Stimulated activated CD4-positive, alpha-beta T cell treated with anti-CD3 and anti-CD28 coated beads, Interleukin-12 subunit alpha, Interleukin-12 subunit beta, amount 100 ng/mL, for 24 hours (primary cell): ENCODE measurements at places on chromosomes 13 and 19.

DNA sequence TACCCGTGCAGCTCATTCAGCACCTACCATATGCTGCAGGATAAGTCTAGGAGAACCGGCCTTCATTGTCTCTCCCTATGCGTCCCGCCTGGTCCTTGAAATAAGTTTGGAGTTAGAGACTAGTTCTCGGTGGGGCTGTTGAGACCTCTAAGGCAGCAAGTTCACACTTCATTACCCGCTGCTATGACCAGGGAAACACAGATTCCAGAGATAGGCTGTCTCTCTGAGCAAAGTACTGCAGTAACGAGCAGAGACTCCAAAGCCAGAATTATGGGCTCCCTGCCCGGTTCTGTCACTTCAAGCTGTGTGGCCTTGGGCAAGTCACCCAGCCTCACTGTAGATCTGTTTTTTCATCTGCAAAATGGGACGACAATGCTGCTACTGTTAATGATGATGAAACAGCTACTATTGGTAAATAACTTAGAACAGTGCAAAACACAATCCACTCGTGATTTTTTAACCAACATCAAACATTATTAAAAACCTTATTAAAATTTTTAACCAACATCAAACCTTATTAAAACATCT, 184.1 kb downstream of the USP12 start:
- DNase-seq = no peak

GRCh38 chr13:76330761-76331160, 555.4 kb downstream of the KCTD12 start:
- DNase-seq = no peak

DNA sequence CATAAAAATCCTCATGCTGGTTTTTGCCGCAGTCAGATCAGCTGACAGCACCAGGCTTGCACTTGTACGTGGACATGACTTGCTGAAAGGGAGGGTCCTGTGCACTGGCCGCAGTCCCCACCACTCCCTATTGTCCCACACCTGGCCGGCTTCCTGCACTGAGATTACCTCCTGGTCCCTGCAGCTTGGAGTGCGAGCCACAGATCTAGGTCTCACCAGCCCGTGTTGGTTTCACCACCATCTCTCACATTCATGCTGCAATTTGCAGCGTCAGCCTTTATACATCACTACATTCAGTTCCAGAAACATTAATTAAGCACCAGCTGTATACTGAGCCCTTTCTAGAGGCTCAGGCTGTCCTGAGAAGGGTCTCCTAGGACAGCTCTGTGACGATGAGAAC, 15.0 kb upstream of the CD22 start:
- no peak for DNase-seq

GRCh38 chr13:102724923-102725322, 30.1 kb upstream of the METTL21C start:
- DNase-seq = no peak

DNA sequence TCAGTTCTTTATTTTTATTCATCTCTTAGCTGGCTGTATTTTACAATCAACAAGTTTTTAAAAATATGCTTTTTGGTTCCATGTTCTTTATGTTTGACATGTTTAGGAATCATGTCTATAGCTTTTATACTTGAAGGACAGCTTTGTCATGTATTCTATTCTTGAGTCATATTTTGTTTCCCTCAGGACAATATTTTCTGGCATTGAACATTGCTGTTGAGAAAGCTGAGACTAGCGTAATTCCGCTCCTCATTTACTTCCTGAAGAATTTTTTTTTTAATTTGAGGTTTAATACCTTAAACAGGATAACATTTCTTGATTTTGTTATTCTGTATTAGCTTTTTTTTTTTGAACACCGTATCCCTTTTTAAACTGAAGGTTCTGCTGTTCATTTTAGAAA, 53.2 kb downstream of the RB1 start:
- no peak for DNase-seq

DNA sequence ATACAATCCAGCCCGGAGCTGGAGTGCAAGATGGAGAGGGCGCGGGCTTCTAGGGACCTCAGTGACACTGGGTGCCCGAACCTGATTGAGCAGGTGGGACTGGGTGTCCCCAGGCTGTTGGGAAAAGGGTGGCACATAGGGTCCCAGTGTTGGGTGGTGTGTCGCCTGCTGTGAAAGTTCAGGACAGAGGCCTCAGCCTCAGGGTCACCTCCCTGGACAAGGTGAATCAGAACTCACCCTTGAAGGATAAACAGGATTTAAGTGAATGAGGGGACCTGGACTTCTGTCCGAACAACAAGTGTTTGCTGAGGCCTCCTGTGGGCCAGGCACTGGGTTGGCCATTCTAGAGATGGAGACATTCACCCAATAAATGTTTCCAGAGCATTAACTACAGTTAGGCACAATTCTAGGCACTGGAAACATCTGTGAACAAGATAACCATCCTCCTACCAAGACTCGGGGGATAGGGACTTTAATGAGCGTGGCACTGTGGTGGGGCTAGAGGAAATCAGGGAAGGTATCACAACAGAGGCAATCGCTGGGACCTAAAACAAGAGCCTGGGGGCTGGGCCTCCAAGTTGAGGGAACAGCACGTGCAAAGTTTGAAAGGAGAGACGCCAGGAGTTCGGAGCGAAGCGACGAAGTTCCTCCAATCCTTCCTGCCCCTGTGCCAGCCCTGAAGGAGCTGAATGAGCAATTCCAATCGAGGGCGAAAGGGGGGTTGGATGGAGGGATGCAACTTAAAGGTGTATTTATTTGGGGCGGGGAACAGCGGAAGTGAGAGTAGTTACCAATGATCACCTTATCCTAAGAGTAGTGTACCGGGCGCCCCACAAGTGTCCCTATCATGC, 921 bp upstream of the POLD1 start:
- DNase-seq = no peak

DNA sequence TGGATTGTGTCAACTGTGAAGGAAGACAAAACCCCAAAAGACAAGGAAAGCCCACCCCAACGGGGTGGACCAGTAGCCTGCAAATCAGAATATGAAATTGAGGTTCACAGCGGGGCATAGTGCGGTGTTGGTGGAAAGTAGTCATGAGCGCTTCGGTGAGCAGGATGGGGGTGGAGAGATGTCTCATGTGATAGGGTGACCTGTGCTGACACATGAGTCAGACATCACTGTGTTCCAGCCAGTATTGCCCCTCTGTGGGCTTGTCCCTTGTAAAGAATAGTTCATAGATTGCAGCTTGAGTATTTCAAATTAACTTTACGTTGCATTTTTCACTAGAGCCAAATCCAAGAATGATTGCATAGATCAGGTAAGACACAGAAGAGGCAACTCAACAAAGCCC, 7.3 kb downstream of the ZNF69 start:
- no peak for DNase-seq

DNA sequence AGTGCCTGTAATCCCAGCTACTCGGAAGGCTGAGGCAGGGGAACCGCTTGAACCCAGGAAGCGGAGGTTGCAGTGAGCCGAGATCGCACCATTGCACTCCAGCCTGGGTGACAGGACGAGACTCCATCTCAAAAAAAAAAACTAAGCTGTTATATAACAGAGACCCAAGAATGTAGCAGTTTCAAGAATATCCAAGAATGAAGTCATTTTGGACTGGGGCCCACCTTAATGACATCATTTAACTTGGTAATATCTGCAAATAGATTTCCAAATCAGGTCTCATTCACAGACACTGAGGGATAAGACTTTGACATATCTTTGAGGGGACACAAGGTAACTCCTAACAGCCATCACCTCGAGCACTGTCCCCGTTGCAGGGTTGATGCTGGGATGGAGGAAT, 36.5 kb upstream of the MRI1 start:
- DNase-seq = no peak

DNA sequence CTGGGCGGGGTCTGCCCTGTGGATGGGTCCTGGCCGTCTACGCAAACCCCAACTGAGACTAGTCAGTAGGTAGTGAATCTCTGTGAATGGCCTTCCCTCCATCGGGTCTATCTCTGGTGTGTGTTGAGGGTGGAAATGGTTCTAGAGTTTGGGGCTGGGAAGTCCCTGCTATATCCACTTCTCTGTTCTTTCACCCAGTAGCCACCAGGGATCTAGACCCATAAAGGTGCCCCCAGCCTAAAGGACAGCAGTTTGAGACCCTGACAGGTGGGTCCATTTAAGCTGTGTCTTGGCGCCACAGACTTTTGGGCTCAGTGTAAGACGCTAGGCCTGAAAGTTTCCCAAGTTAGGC, 57.7 kb downstream of the ZNF568 start:
- no peak for DNase-seq

- DNase-seq = no peak
Observed at GRCh38 chr19:29878973-29879654, 62.9 kb upstream of the URI1 start.

DNA sequence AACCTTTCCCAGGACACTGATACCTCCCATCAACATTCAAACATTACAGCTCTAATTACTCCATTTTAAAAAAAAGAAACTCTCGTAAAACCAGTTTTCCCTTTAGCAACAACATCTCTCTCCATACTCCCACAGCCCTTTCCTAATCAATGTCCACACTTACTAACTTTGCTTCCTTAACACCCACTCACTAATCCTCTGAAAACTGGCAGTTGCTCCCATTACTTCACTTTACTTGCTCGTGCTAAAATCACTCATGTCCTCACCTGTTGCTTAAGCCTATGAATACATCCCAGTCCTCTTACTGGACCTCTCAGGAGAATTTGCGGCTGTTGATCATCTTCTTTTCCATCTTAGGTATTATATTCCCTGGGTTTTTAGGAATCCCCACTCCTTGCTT, 44.8 kb downstream of the RBM26 start:
- DNase-seq = no peak

DNA sequence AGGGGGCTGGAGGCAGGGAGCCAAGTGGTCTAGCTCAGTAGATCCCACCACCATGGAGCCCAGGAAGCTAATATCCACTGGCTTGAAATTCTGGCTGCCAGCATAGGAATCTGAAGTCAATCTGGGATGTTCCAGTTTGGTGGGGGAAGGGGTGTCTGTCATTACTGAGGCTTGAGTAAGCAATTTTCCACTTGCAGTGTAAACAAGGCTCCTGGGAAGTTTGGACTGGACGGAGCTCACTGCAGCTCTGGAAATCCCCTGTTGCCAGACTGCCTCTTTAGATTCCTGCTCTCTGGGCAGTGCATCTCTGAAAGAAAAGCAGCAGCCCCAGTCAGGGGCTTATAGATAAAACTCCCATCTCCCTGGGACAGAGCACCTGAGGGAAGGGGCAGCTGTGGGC, 349.2 kb upstream of the KLHL1 start:
- DNase-seq = no peak

- no peak for DNase-seq
Observed at GRCh38 chr13:84684048-84684662, 801.9 kb upstream of the SLITRK1 start.

- no peak for DNase-seq
Observed at GRCh38 chr13:107969546-107969945, 245.8 kb downstream of the LIG4 start.

- no peak for DNase-seq
Observed at GRCh38 chr13:49400755-49401659, 42.9 kb downstream of the CAB39L start.

DNA sequence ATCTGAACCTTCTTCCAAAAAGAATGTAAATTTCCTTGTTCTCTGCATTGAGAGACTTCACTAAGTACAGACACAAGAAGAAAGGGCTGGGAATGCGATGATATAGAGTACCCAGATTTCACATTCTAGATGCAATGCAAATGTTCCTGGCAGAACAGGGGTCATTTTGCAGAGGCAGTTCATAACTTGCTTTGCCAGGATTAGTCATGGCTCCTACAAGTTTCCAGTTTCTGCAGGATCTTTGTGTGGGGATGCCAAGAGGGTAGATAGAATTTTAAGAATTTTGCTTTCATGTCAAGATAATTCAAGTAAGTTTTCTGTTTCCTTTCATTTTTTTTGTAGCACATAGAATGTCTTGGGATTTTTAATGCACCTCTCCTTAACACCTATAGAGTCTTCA, 181.2 kb downstream of the FGF9 start:
- DNase-seq = no peak

- DNase-seq = no peak
Observed at GRCh38 chr13:72504131-72504841, 223.1 kb downstream of the MZT1 start.

GRCh38 chr19:13984875-13985741, 21.0 kb downstream of the RFX1 start:
- DNase-seq = no peak

DNA sequence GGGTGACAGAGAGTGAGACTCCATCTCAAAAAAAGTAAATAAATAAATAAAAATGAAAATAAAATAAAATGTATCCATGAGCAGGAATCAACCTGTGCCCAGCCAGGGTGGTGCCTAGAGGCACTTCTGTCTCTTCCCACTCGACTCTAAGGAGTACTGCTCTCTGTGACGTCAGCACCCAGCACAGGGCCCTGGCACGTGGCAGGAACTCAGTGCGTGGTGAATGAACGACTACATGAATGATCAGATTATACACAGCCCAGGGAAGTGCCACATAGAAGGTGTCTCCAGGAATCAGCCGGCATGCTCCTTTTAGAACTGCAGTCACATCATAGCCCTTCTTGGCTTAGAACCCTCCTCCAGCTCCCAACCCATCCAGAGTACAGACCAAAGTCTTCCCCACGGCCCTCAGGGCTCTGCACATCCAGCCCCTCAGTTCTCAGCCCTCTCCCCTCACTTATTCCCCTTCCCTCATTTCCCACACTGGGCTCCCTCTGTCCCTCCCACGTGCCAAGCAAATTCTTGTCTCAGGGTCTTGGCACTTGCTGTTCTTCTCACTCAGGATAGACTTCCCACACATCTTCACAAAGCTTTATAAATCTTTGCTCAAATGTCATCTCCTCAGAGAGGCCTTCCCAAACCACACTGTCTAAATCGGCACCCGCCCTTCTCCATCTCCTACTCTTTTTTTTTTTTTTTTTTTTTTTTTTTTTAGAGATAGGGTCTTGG, 4.2 kb downstream of the CLIP3 start:
- no peak for DNase-seq

DNA sequence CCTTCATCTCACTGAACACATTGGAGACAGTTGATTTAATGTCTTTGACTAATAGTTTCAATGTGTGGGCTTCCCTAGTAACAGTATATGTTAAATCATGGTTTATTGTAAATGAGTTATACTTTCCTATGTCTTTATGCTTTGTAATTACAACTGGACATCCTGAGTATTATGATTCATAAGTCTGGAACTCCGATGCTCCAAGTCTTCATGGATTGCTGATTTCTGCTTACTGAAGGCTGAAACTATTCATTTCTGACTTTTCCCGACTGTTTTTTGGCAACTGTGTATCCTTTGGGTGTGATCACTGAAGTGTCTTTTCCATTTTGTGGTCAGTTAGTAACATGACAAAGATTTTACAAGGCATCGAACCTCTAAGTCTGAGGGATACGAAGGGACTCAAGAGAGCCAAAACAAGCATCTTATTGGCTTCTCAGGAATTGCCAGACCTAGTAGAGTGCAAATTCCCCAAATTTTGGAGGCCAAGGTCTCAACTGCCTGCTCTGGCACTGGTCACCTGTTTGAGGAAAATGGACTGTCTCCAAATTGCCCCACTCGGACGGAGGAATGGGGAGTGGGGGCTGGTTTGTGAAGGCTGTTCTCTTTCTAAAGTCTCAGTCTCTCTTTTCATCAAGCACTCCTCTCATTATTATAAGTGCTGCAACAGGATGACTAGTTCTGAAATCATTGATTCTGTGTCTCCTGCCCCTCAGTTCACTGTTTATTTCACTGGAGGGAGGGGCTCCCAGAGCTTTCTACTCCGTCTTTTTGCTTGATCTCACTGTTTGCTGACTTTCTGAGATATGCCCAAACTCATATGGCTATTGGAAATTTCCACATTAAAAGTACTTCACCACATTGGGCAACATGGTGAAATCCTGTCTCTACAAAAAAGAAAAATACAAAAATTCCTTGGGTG, 20.2 kb upstream of the CD70 start:
- no peak for DNase-seq
